ENCODE measurements at places on chromosomes 12 and 14.

DNA sequence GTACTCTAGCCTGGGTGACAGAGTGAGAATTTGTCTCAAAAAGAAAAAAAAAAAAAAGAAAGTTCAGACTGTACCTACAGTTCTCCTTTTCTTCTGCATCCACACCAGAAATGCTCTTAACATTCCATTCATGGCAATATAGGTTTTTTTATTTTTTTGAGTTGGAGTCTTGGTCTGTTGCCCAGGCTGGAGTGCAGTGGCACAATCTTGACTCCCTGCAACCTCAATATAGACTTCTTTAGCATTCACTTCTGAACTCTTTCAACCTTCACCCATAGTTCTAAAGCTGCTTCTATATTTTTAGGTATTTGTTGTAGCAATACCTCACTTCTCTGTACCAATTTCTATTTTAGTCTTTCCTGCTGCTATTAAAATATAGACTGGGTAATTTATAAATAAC lies 1095.7 kb downstream of the FLRT2 start:
- DNase-seq, result no peak

GRCh38 chr12:5665615-5666014 lies 233.7 kb downstream of the NTF3 start:
- no peak for DNase-seq

GRCh38 chr14:68229423-68230100 lies 410.0 kb downstream of the RAD51B start:
- no peak for DNase-seq

- no peak for DNase-seq
Measured at GRCh38 chr12:25197608-25198007, 2.6 kb downstream of the ETFRF1 start.

- no peak for DNase-seq
Measured at GRCh38 chr12:64383675-64384074, 6.9 kb downstream of the C12orf56 start.

DNA sequence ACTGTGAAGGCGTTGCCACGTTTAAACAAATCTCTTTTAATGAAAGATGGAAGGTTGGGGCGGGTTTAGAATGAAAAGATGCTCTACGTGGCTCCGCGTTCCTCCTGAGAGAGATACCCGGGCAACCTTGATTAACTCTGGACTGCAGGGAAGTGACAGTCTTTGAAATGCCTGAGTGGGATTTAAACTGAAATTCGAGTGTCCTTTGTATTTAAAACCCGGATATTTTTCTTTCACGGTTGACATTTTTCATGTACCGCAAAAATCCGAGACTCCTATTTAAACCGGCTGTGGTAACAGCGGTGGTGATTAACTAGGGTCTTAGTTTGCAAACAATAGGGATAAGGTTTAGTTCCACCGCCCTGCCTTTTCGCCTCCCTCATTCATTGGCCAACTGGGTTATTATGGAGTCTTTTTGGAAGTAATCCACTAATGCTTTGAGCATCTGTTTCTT lies 707 bp downstream of the G2E3 start:
- no peak for DNase-seq

DNA sequence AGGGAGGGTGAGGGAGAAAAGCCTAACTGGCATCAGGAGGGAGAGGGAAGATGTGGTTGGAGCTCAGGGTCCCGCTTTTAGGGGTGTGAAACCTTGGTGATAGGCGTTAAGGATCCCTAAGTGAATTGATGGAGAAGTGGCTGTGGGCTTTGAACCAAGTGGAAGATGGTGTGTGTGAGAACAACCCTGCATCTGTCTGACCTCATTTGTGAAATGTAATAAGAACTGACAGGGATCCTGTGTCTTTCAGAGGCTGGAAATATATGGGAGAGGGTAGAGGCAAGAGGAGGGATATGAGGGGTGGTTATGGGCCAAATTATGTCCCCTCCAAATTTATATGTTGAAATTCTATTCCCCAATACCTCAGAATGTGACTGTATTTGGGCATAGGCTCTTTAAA lies 63.8 kb upstream of the NRXN3 start:
- no peak for DNase-seq

GRCh38 chr12:67414011-67414715 lies 145.0 kb downstream of the CAND1 start:
- DNase-seq, result no peak

DNA sequence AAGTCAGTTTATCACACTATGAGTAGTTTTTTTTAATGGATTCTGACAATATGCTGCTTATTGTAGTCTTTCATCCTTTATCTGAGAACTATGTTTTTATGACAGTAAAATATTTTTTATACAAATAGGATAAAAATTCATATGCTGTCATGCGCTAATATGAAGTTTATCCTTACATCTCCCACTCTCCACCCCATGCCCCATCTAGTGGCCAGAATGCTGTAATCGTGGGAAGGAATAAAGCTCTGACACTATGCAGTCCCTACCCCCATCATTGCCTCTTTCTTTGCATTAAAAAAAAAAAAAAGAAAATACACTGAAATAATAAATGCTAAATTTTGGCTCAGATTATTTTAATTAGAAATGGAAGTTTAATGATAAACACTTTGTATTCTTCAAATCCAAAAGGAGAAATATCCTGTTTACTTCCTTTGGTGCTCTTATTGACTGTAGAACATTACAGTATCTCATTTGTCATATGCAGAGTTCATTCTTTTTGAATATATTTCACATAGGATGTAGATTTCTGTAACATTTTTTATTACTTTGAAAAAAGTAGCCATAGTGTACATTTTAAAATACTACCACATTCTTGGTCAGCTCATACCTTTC lies 145.9 kb upstream of the SLCO1C1 start:
- DNase-seq, result no peak

DNA sequence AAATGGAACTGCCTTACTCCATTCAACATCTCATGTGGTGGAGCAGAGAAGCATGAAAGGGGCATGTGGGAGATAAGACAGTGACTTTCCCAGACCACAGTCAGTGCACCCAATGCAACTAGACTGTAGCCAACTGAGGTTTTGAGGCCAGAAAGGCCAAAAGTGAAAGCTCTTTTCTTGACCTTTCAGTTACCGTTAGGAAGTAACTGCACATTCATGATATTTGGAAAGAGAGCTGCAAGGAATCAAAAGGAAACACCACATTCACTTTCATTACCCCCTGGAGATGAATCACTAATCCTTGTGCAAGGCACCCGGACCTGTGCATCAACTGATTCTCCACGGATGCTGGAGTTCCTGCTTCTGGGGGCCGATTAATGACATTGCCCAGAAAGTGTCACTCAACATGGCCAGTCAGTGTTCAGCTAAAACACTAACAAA lies 72.9 kb upstream of the ELK3 start:
- DNase-seq, result no peak

- no peak for DNase-seq
Measured at GRCh38 chr12:14618983-14619382, 51.3 kb upstream of the PLBD1 start.

DNA sequence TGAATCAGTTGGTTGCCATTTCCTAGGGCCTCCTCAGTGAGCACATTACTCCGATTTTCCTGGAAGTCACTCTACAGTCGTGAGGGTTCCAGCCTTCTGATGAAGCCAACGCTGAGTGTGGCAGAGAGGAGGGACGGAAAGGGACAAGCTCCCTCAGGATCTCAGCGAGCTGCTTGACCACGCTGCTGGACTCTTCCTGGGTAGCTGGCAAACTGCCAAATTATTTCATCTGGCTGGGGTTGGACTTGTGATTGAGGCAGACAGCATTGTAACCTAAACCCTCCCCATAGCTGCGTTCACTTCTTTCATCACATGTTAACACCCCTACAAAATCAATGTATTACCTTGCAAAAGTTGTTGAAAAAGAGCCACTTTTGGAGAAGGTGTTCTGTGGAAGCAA lies 69.6 kb upstream of the CHST11 start:
- DNase-seq, result no peak

GRCh38 chr12:110282300-110282860 lies 1.3 kb downstream of the ATP2A2 start:
- DNase-seq, result no peak

DNA sequence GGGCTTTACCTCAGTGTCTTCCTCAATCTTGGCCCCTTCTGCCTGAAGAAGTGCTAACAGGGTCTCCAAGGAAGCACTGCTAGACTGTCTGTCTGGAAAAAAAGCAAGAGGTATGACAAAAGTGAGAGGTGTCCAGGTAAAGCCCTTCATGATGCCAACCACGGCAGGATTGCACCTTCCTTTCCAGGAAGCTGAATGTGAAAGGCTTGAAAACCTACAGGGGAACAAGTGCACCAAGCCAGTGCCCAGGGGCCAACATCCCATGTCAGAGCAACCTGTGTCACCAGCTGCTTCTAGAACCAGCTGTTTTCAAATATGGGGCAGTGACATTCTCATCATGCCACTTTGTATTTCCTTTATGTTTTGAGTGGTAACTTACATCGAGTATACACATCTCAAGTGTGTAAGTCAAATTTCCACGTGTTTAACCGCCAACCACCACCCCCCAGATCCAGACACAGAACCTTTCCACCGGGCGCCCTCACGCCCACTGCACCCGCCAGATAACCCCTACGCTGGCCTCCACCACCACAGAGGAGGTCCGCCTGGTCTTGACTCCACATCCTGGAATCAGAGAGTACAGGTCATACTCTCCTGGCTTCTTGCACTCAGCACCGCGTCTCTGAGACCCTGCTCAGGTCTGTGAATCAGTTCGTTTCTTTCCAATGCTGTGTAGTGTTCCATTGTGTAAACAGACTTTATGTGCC lies 27.3 kb downstream of the VPS37B start:
- DNase-seq, result peak; percentile 41

GRCh38 chr14:85075694-85076476 lies 454.1 kb upstream of the FLRT2 start:
- DNase-seq, result no peak

DNA sequence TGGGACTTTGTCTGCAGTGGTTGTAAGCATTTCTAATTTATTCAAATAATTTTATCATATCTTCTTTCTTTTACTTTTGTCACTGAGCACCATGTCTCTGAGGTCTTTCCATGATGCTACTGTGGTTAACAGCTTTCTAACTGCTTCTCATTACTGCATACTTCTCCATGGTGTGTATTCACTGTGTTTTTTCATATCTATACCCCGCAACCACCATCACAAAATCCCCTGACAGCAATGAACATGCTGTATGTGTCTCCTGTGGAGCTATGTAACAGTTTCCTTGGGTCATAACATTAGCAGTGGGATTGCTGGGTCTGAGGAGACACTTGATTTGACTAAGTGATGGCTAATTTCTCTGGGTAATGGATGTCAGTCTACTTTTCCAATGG lies 29.2 kb upstream of the CHST11 start:
- no peak for DNase-seq

- DNase-seq, result no peak
Measured at GRCh38 chr12:76265424-76266180, 82.6 kb downstream of the BBS10 start.

Measured in breast epithelium (tissue), 4 donors.